Panc1 (cell line): ENCODE measurements at places on chromosomes 7 and 10. TPM values are rescaled to one million over a fixed set of nuclear protein-coding genes. Genes with fewer than 3 reads are reported as not detected.

DNA sequence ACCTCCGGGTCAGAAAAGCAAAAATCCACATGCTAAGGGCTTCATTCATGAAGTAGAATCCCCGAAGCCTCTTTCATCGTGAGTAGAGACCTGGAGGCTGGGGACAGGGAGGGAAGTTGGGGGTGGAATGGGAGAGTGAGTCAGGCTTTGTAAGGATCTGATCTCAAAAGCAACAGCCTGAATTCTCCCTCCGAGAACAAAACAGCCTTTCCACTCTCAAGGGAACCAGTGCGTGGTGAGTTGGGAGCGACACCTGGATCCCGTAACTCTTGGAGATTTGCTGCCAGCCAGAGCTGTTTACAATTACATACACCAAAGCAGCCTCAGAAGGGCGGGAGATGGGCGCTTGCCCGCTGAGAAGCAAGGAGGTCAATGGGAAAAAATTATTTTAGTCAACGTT is 10.8 kb downstream of the AFAP1L2 start:
- peak overlapping the region; percentile 58 for H3K27ac ChIP-seq
- no peak for DNase-seq
- no peak overlapping the region for H3K4me3 ChIP-seq
- peaks cover 95% of the 10 kb centered on the region for H3K4me1 ChIP-seq

- no peak for DNase-seq
- no peaks in the 10 kb centered on the region for H3K36me3 ChIP-seq
Observed at GRCh38 chr10:12720217-12720981, 281.1 kb downstream of the CCDC3 start.

DNA sequence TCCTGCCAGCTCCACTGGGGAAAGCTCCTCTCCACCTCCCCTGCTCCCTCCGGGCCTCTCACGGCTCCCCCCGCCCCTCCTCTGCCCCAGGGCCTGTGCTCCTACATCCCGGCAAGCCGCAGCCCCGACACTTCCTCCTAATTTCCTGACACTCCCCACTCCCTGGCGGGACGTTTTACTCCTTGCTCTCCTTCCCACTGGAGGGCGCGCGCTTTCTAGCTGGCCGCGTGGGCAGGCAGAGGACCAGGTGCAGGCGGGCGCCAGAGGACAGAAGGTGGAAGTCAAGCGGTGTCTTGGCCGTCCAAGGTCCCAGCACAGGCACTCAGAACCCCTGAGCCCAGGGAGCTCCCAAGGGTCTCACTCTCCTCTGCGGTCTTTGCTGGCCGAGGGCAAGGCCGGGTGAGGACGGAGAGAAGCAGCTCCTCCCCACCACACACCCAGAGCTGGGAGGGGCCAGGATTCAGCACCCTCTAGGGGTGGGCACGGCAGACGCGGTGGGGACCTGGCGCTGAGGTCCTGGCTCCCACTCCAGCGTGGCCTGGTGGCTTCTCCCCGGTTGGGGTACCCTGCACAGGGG is 19.1 kb downstream of the ADAM8 start:
- peak overlapping the region; percentile 4 for H3K27ac ChIP-seq
- DNase-seq: no peak
- no peaks in the 10 kb centered on the region for H3K27me3 ChIP-seq
- H3K36me3 ChIP-seq: no peaks in the 10 kb centered on the region
- H3K4me1 ChIP-seq: peaks cover 44% of the 10 kb centered on the region
- H3K4me3 ChIP-seq: peak overlapping the region; percentile 38

DNA sequence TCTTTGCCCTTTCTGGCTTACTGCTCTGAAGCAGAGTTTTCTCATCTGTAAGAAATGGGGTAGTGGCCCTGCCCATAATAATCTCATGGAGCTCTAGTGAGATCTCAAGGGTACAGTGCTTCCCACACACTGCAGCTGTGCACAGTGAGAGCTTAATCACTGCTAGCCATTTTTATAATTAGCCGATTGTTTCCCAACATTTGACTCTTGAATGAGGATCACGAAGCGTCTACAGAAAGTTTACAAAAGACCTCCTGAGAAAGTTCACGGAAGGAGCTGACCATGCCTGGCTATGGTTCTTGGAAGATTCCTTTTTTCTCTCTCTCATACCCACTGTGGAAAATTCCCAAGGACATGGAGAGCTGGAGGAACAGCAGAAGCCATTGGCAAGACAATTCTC is 70.4 kb downstream of the FAM171A1 start:
- no peak overlapping the region for H3K27ac ChIP-seq
- no peak for DNase-seq
- H3K4me3 ChIP-seq: no peak overlapping the region
- no peaks in the 10 kb centered on the region for H3K27me3 ChIP-seq
- no peaks in the 10 kb centered on the region for H3K36me3 ChIP-seq

CPEB3 gene
- total RNA-seq: 2.4 TPM

LRRC17 gene
- 0.39 TPM for total RNA-seq

C1QL3 gene
- not detected for total RNA-seq

TEX47 gene
- total RNA-seq: not detected
